ELR (cell line): ENCODE measurements at places on chromosomes 4 and X.

- peak; percentile 71 for DNase-seq
Measured at GRCh38 chr4:52822972-52823701, 39.0 kb upstream of the RASL11B start.

DNA sequence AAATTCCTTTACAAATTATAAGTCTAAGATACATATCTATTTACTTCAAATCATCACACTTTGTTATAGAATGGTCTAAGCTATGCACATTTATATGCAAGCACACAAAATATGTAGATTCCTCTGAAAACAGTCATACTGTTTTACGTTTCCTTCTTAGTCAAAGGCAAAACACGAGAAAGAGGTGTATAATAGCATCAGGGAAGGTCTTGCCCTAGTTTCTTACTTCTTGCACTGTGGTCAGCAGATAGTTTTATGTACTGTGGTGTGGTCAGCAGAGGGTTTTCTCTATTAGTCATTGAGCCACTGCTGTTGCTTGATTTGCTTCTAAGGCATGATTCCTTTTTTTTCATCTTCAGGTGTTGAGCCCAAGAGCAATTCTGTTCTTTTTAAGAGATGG is 117.7 kb downstream of the ADAM29 start:
- peak; percentile 84 for DNase-seq

DNA sequence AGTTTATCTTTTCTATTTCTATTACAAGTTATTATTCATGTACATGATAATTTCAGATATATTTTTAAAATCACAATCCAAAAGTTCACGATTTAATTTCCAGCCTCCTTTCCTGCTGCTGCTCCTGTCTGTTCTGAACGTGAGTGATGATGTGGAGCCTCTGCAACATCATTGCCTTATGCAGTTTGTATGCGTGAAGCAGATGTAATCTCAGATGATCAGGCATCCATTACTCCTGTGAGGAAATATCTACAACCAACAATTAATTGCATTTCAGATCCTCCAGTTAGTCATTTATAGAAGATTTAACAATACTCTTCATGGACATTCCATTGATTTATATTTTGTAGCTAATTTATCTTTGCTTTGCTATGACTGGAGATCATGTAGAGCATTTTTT is 668.7 kb upstream of the EPHA5 start:
- DNase-seq = no peak

DNA sequence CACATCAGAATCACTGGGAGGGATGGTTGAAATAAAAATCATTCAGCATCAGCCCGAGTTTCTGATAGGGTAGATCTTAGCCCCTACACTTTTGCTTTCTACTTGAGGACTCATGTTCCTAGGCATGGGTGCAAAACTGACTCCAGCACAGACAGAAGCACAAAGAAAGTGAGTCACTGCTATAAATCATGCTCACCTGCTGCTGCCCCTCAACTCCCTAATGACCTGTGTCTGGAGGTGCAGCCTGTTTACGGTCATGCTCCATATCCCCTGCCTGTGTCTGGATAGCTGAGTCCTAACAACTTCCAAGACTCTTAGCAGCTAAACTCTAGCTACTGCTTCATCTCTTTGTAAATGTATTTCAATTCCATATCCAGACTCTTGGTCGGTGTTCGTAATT is 57.8 kb downstream of the ADGRA3 start:
- DNase-seq = no peak

DNA sequence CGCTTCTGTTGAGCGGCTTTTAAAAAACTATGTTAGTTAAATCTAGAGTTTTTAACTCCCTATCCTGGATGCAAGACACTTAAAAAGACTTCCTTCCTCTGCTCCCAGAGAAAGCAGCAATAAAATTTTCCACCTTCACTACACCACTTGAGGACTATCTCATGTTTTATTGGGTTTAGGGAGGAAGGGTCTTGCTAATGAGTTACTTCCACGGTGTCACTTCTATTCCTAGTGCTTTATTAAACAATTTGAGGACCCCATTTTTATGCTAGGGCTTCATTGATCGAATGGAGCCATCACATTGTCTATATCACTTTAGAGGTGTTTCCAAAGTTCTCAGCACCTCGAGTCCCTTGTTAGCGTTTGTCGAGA is 3.7 kb upstream of the STIM2 start:
- DNase-seq = no peak

GRCh38 chr4:177964693-177965168 is 522.5 kb upstream of the AGA start:
- peak; percentile 76 for DNase-seq

GRCh38 chr4:95511477-95511876 is 37.3 kb downstream of the UNC5C start:
- no peak for DNase-seq

DNA sequence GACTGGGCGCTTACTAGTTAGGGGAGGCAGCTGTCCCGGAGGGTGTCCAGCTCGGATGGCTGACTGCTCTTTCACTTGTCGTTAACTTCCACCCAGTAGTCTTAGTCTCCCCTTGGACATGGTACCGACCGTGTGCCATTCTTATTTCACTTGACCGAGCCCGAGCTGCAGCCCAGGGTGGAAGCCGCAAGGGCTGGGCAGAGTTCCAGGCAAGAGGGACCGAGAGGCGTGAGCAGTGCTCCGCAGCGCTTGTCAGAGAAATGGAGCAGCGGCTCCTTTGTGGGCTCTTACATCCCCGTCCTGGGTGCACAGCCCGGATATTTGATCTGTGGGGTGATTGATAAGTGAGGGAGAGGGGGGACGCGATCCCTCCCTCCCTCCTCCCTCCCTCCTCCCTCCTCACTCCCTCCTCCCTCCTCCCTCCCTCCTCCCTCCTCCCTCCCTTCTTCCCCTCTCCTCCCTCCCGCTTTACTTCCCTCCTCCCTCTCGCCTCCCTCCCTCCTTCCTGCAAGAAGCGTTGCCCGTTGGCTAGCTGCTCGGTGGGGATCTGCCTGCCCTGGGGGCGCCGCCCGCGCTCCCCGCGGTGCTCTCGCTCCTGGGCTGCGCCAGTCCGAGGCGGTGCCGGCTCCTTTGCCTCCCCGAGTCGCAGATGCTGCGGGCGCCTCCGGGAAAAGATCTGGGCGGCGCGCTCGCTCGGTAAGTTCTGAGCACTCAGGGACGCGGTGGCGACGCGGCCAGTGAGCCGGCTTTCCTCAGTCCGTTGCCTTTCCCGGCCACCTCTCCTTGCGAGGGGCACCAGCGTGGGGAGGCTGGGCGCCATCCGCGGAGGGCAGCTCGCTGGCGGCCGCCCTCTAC is at the start of gene SLITRK2:
Gene SLITRK2, plus strand, starts transcription at position 499 of the 855 bp plus-strand sequence. CDS start 4,597 bp downstream, outside the sequence.
- no peak for DNase-seq

DNA sequence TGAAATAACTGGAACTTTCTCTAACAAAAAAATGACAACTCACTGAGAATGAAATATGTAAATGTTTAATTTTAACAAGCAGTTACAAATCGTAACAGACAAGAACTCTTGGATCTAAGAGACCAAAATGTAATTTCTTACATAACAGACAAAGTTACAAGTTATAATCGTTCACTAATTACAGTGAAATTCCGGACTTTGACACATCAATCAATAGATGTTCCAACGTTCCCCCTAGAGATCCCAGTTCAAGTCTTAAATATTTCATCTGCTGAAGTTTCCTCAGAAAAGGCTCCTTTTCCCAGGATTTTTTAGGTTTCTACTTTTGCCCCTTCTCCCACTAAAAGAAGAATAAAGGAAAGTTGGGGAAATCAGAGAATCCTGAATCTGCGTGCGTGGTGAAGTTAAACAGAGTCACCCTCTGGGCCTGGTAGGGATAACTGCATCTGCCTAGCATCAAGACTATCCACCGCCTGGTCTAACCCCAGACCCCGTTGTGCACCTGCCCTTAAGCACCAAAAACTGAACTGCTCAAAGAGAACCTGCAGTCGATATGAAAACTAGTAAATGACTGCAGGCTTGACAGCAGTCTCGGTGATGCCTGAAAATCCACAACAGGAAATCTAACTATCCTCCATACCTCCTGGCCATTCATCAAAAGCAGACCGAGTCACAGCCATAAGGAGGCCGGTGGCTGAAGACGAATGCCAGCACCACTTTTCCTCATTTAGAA is 2.3 kb downstream of the IRF2 start:
- DNase-seq = no peak

DNA sequence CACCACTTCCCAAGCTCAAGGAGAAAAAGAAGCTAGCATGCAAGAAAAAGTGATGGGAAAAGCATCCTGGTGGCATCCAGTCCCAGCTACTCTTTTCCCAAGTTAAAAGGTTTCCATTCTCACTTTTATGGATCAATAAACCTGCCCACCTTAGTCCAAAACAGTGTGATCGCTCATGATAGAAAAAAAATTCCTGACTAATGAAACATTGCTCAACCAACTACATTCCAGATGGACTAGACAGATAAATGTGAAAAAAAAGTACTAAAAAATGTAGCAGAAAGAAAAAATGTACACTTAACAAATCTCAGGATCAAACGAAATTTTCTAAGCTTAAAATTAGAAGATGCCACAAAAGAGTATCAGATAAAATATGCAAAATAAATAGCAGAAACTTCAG is 312.2 kb downstream of the TMA16 start:
- peak; percentile 30 for DNase-seq

- DNase-seq = peak; percentile 31
Measured at GRCh38 chr4:101678180-101678579, 112.3 kb upstream of the BANK1 start.

GRCh38 chrX:10121787-10122186 is 35.0 kb upstream of the CLCN4 start:
- DNase-seq = no peak
